Stimulated activated CD4-positive, alpha-beta T cell treated with anti-CD3 and anti-CD28 coated beads, TNF-alpha, amount 100 ng/mL, for 1 hour (primary cell): ENCODE measurements at places on chromosomes 16 and 17.

- DNase-seq, result no peak
Observed at GRCh38 chr17:58918072-58918471, 162.4 kb downstream of the PPM1E start.

DNA sequence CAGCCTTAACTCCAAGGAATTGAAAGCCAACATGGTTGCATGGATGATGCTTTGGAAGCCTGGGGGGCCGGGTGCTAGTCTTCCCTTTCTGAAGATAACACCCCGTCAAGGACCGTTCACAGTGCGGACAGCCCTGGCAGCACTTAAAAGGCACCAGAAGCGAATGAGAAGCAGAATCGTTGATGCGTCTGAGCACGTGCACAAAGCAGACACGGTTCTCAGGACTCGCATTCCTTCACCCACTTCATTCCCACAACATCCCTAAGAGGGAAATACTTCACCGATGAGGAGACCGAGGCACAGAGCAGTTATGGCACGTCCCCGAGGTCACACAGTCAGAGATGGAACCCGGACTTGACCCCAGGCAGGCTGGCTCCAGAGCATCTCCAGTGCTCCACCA lies 14.2 kb downstream of the TRPV1 start:
- DNase-seq, result no peak

- DNase-seq, result no peak
Observed at GRCh38 chr17:73713136-73713535, 68.9 kb upstream of the SDK2 start.

GRCh38 chr16:87847785-87848675 lies 21.3 kb downstream of the SLC7A5 start:
- no peak for DNase-seq

DNA sequence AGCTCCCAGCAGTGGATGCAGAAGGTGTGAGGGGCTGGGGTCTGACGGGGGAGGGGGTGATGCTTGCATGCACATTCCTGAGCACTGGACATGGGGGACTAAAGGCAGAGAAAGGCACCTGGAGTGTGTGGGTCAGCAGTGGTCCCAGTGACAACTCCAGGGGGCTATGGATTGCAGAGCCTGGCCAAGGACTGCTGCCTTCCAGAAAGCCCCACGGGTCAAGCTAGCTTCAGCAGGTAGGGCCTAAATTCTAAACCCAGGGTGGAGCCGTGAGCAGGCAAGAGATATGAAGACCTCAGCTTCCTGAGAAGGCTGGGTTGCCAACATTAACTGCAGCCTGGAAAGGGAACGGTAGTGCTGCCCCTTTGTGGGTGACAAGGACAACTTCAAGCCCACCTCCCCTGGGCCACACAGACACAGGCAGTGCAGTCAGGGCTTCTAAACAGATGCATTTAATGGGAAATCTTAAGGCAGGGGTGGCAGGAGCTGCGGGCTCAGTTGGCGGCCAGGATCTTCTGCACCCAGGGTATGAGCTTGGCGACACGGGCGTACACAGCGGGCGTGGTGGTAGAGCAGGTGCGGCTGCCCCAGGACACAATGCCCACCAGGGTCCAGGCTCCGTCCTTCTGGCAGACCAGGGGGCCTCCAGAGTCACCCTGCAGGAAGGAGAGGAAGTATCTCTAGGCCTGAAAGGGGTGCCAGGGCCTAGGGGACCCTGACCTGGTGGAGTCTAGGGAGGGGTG lies 3.1 kb downstream of the CTRB2 start:
- no peak for DNase-seq

DNA sequence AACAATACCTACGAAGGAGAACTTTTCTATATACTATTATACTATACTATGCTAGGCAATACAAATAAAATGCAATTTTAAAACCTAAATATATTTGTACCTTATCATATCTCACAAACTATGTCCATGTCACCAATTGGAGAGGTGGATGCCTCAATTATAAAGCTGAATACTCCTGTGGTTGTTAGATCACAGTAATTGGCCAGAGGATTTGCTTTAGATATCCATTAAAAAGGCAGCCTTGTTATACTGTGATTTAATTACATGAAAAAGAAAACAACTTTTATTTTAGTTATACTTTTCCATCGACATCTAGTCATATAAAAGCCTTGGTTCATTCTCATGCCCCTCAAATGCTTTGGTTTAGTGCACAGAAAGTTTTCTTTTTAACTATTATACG lies 129.3 kb downstream of the BRIP1 start:
- no peak for DNase-seq

GRCh38 chr16:28824717-28824973 lies 1.8 kb downstream of the ATXN2L start:
- no peak for DNase-seq

DNA sequence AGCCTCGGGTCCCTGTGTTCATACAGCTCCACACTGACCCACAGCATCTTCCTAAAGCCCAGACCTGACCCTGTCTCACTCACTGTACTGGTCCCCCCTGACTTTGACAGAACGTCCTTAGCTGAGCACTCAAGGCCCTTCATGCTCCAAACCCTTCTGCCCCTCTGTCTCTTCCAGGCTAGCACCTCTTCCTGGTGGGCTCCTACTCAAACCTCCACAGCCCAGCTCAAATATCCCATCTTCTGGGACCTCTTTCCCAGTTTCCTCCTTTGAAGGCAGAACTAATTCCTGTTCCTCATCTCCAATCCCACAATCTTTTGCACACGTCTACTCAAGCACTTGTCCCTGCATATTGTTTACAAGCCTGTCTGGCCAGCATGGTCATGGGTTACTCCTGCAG lies 8.8 kb downstream of the GRIN2C start:
- DNase-seq, result no peak
